ENCODE measurements at places on chromosomes 5 and 9. TPM values are rescaled to one million over a fixed set of nuclear protein-coding genes. Genes with fewer than 3 reads are reported as not detected.

The CCDC192 gene
- not detected for total RNA-seq

The F2RL1 gene
- total RNA-seq = not detected

The PHF19 gene
- 34.8 TPM for total RNA-seq

The CHSY3 gene
- not detected for total RNA-seq

The NEUROG1 gene
- not detected for total RNA-seq

The F12 gene
- total RNA-seq = 6.5 TPM

The PRRX2 gene
- not detected for total RNA-seq

The CD180 gene
- total RNA-seq = 38.0 TPM

The CSNK1G3 gene
- total RNA-seq = 28.5 TPM

The FBP2 gene
- total RNA-seq = not detected

The SPINK9 gene
- total RNA-seq = not detected

The FGF1 gene
- not detected for total RNA-seq

The SAP30L gene
- 35.3 TPM for total RNA-seq

The TBCA gene
- total RNA-seq = 442 TPM

The MEIKIN gene
- not detected for total RNA-seq

The STK32A gene
- total RNA-seq = not detected

The ARSI gene
- total RNA-seq = not detected

The OTULINL gene
- not detected for total RNA-seq

The TCERG1 gene
- total RNA-seq = 144 TPM

The PRDM9 gene
- total RNA-seq = not detected

The DHFR gene
- 76.1 TPM for total RNA-seq

The SLC34A1 gene
- not detected for total RNA-seq

The PCDHB2 gene
- total RNA-seq = not detected

Data from Karpas-422 (cell line).